Aorta (tissue), 5 donors: ENCODE measurements at places on chromosomes 5 and 9. TPM values are rescaled to one million over a fixed set of nuclear protein-coding genes. Genes with fewer than 3 reads are reported as not detected.
A peak's percentile ranks its signal among the peaks of the same experiment; 100 is the strongest.

Gene GKAP1
- 8.2 TPM for polyA plus RNA-seq

Gene OR1J1
- polyA plus RNA-seq = not detected

Gene SHISAL2B
- polyA plus RNA-seq = not detected

Gene PCDHGB5
- 2.0 TPM for polyA plus RNA-seq

Gene ARID3C
- polyA plus RNA-seq = not detected

Gene TRPM3
- 0.13 TPM for polyA plus RNA-seq

Gene COL15A1
- polyA plus RNA-seq = 19.6 TPM

Gene DMRT3
- not detected for polyA plus RNA-seq

Gene UBE2QL1
- polyA plus RNA-seq = 0.75 TPM

Gene ADAMTS19
- 0.25 TPM for polyA plus RNA-seq

Gene OR13D1
- not detected for polyA plus RNA-seq

Gene C5orf22
- 7.5 TPM for polyA plus RNA-seq

Gene PLPPR1
- not detected for polyA plus RNA-seq

- DNase-seq = no peak
- no peaks in the 10 kb centered on the region for H3K36me3 ChIP-seq
- H3K27me3 ChIP-seq = no peaks in the 10 kb centered on the region
- H3K4me3 ChIP-seq = no peak overlapping the region
Measured at GRCh38 chr5:168304349-168304748, 12.9 kb downstream of the WWC1 start.

DNA sequence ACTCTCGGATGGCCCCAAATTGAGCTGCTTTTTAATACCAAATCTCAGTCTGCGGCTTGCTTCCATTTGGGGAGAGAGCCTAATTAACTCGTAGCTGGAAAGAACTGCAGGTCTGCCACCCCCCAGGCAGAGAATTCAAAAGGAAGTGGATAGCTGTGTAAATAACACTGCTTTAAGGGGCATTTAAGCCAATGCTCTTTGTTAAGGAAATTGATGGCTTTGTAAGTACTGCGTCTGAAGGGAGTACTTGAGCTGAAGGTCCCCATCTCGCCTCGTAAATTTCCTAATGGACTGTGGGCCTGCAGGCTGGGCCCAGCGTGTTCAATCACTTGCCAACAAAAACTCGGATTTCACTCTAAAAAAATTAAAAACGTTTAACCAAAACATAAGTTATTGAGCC, 132.7 kb downstream of the PAPPA start:
- no peaks in the 10 kb centered on the region for H3K36me3 ChIP-seq
- H3K27me3 ChIP-seq = no peaks in the 10 kb centered on the region
- H3K4me1 ChIP-seq = peaks cover 3% of the 10 kb centered on the region
- H3K27ac ChIP-seq = no peak overlapping the region
- no peak for DNase-seq

DNA sequence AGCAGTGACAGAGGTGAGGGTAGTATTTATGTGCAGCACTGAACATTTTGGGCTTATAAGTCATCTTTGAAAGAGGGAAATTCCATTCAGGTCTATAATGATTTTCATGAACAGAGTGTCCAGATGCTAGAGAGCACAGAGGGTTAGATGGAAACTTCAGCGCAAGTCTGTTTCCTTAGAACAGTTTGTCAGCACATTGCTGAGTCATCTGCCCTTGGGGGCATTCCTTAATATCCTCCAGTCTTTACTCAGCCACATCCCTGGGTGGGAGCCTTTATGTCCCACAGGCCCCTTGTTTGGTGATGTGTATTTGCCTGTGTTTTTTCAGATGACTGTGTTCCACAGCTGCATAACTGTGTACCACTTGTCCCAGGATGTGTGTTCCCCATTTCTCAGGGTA, 138.5 kb upstream of the S1PR3 start:
- no peaks in the 10 kb centered on the region for H3K4me1 ChIP-seq
- no peak overlapping the region for H3K4me3 ChIP-seq
- DNase-seq = no peak
- H3K27me3 ChIP-seq = no peaks in the 10 kb centered on the region

DNA sequence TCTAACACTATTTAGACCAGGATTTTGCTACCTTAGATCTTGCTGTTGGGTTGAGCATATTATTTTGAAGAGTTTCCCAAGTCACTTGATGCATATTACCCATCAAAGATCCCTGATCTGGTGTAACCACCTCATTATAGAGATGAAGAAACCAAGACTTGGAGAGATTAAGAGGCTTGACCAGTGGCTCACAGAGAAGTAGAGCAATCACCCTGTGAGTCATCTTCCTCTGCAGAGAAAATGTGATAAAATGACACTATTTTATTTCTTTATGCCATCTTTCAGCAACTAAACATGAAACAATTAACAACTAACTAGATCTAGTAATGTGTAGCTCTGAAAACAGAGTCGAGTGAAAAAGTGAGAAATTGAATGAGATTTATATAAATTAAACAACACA, 76.1 kb downstream of the KIF4B start:
- peaks cover under 1% of the 10 kb centered on the region for H3K4me1 ChIP-seq
- H3K36me3 ChIP-seq = no peaks in the 10 kb centered on the region
- H3K27me3 ChIP-seq = no peaks in the 10 kb centered on the region
- no peak overlapping the region for H3K27ac ChIP-seq
- no peak for DNase-seq
- no peak overlapping the region for H3K4me3 ChIP-seq

GRCh38 chr5:120436996-120437395, 27.1 kb upstream of the PRR16 start:
- no peaks in the 10 kb centered on the region for H3K4me1 ChIP-seq
- no peaks in the 10 kb centered on the region for H3K36me3 ChIP-seq
- H3K4me3 ChIP-seq = no peak overlapping the region
- no peaks in the 10 kb centered on the region for H3K27me3 ChIP-seq
- DNase-seq = no peak

- no peak overlapping the region for H3K27ac ChIP-seq
- H3K4me1 ChIP-seq = no peaks in the 10 kb centered on the region
- H3K4me3 ChIP-seq = no peak overlapping the region
- H3K36me3 ChIP-seq = no peaks in the 10 kb centered on the region
- H3K27me3 ChIP-seq = no peaks in the 10 kb centered on the region
Measured at GRCh38 chr5:143696921-143697320, 115.0 kb upstream of the HMHB1 start.

DNA sequence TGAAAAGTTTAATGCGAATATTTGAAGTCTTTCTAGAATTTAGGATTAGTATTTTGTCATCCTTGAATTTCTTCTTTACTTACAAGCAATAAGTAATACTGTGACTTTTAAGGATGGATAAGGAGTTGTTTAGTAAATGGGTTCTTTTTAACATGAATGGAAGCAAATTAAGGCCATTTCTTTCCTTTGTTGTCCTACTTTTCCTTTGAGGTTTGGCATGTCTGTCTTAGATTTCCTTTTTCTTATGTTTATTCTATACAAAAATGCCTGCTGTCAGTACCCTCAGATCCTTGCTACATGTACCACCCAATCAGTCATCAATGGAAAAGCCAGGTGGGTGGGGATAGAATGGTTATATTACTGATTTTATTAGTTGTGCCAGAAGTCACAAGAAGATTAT, 10.2 kb downstream of the STX17 start:
- H3K4me1 ChIP-seq = no peaks in the 10 kb centered on the region
- H3K27ac ChIP-seq = no peak overlapping the region
- DNase-seq = no peak
- no peaks in the 10 kb centered on the region for H3K36me3 ChIP-seq
- no peaks in the 10 kb centered on the region for H3K27me3 ChIP-seq

GRCh38 chr5:105617436-105618215, 2053.1 kb downstream of the EFNA5 start:
- DNase-seq = no peak
- no peaks in the 10 kb centered on the region for H3K4me1 ChIP-seq
- no peaks in the 10 kb centered on the region for H3K27me3 ChIP-seq
- no peak overlapping the region for H3K27ac ChIP-seq
- no peak overlapping the region for H3K4me3 ChIP-seq

GRCh38 chr5:122076669-122077365, 1.2 kb downstream of the LOX start:
- DNase-seq = peak; percentile 94
- H3K27me3 ChIP-seq = no peaks in the 10 kb centered on the region
- H3K36me3 ChIP-seq = no peaks in the 10 kb centered on the region
- peak overlapping the region; percentile 96 for H3K27ac ChIP-seq

GRCh38 chr5:157828944-157829639, 29.9 kb downstream of the CLINT1 start:
- peaks cover 2% of the 10 kb centered on the region for H3K4me1 ChIP-seq
- no peak for DNase-seq
- H3K27me3 ChIP-seq = no peaks in the 10 kb centered on the region
- H3K4me3 ChIP-seq = no peak overlapping the region

GRCh38 chr5:94184870-94185269, 433.5 kb downstream of the KIAA0825 start:
- no peak overlapping the region for H3K4me3 ChIP-seq
- H3K27ac ChIP-seq = no peak overlapping the region
- H3K27me3 ChIP-seq = no peaks in the 10 kb centered on the region
- no peaks in the 10 kb centered on the region for H3K4me1 ChIP-seq

- no peaks in the 10 kb centered on the region for H3K4me1 ChIP-seq
- DNase-seq = peak; percentile 34
- no peaks in the 10 kb centered on the region for H3K36me3 ChIP-seq
- H3K27me3 ChIP-seq = no peaks in the 10 kb centered on the region
- no peak overlapping the region for H3K4me3 ChIP-seq
Measured at GRCh38 chr9:89764217-89764616, 159.4 kb downstream of the GADD45G start.

GRCh38 chr9:87671925-87672324, 54.0 kb upstream of the CTSL start:
- H3K36me3 ChIP-seq = no peaks in the 10 kb centered on the region
- H3K4me1 ChIP-seq = no peaks in the 10 kb centered on the region
- H3K27me3 ChIP-seq = no peaks in the 10 kb centered on the region
- no peak overlapping the region for H3K27ac ChIP-seq
- no peak for DNase-seq
- no peak overlapping the region for H3K4me3 ChIP-seq

- no peak overlapping the region for H3K4me3 ChIP-seq
- no peaks in the 10 kb centered on the region for H3K4me1 ChIP-seq
- no peak overlapping the region for H3K27ac ChIP-seq
Measured at GRCh38 chr5:149205625-149206523, 64.6 kb downstream of the ABLIM3 start.

DNA sequence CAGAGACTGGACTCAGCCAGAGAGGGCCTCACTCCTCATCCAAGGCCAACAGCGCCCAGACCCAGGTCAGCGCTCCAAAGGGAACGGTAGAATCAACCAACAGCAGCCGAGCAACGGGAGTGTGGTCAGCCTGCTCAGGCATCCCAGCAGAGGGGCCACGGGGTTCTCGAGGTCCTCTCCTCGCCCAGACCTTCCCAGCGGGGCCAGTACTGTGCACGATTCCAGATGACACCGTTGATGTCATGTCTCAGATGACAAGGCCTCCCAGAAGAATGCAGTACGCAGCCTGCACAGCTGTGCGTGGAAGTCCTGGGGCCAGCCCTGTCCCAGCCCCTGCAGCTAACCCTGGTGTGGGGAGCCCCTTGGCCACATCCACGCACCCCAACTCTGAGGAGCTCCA, 141.0 kb upstream of the PPP1R26 start:
- peak; percentile 53 for DNase-seq
- no peaks in the 10 kb centered on the region for H3K36me3 ChIP-seq
- no peaks in the 10 kb centered on the region for H3K4me1 ChIP-seq
- no peak overlapping the region for H3K27ac ChIP-seq

DNA sequence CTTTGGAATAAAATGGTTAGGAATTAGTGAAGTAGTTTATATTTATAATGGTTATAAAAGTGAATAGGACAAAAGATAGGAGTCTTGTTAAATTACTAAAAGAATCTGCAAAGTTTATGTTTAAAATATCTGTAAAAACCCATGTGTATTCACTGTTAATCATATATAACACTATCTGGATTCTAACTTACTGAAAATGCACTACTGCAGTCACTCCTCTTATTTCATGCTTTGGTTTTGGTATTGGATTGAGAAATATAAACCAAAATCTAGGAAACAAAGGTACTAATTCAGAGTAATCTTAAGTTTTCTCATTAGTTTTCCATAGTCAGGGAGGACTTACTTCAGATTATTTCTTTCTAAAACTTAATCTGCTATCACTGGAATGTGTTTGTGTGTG, 49.5 kb downstream of the ST8SIA4 start:
- no peak overlapping the region for H3K4me3 ChIP-seq
- H3K27me3 ChIP-seq = no peaks in the 10 kb centered on the region
- no peak for DNase-seq
- no peaks in the 10 kb centered on the region for H3K4me1 ChIP-seq
- H3K27ac ChIP-seq = no peak overlapping the region
- H3K36me3 ChIP-seq = no peaks in the 10 kb centered on the region

- DNase-seq = no peak
- no peak overlapping the region for H3K27ac ChIP-seq
- H3K4me1 ChIP-seq = no peaks in the 10 kb centered on the region
- no peaks in the 10 kb centered on the region for H3K27me3 ChIP-seq
- no peaks in the 10 kb centered on the region for H3K36me3 ChIP-seq
- no peak overlapping the region for H3K4me3 ChIP-seq
Measured at GRCh38 chr9:95385521-95385920, 68.0 kb upstream of the FANCC start.

DNA sequence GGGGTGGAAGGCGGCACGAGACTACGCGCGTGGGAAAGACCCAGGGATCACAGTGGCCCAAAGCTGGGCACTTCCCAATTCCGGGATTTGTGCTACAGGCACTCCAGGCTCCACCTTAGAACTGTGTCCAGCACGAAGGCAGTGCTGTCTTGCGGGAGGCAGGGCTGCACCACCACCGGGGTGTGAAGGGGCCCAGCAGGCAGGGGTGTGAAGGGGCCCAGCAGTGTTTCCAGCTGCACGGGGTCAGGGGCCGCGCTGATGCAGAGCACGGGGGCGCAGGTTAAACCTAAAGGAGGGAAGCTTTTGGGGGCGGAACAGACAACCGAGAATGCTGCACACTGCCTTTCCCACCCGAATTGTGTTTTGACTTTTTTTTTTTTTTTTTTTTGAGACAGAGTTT, 1.1 kb upstream of the PDCD6 start:
- DNase-seq = no peak
- H3K27ac ChIP-seq = no peak overlapping the region
- no peaks in the 10 kb centered on the region for H3K27me3 ChIP-seq
- H3K4me1 ChIP-seq = no peaks in the 10 kb centered on the region

DNA sequence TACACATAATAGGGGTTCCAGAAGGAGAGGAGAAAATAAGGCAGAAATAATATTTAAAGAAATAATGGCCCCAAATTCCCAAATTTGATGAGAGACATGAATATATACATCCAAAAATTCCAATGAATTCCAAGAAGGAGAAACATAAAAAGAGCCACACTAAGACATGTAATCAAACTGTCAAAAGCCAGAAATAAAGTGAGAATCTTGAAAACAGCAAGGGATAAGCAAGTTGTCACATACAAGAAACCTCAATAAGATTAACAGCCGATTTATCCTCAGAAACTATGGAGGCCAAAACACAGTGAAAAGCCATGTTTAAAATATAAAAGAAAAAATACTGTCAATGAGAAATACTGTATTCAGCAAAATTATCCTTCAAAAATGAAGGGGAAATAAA, 14.5 kb downstream of the CATSPER3 start:
- H3K27me3 ChIP-seq = no peaks in the 10 kb centered on the region
- no peak overlapping the region for H3K27ac ChIP-seq
- H3K36me3 ChIP-seq = no peaks in the 10 kb centered on the region
- no peaks in the 10 kb centered on the region for H3K4me1 ChIP-seq
- H3K4me3 ChIP-seq = no peak overlapping the region
